ENCODE measurements at places on chromosomes 4 and X. TPM values are rescaled to one million over a fixed set of nuclear protein-coding genes. Genes with fewer than 3 reads are reported as not detected.

Gene MAGEA11
- total RNA-seq: not detected

Gene LRCH2
- total RNA-seq: 1.4 TPM

Gene RIPPLY1
- not detected for total RNA-seq

Gene WAS
- 4.4 TPM for total RNA-seq

Gene DMD
- 116 TPM for total RNA-seq

Gene GASK1B
- 68.6 TPM for total RNA-seq

Gene REELD1
- not detected for total RNA-seq

GRCh38 chr4:17066972-17067371, 168.5 kb upstream of the LDB2 start:
- DNase-seq: no peak

DNA sequence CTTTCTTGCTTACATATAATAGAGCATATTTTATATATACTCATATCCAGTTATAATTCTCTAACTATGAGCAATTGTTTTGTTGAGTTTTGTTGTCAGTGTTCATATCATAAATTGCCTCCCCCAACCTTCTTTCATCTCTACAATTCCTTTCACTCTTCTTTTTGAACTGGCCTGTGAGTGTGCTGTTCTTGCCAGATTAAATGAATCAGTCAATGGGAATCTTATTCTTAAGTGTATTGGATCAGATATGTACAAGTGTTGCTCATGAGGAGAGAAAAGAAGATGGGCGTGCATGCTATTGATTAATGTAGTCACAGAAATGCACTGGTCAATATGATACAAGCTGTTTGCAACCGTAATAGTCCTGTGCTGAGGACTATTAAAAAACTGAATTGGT, 728.1 kb upstream of the MAGEB2 start:
- no peak for DNase-seq

DNA sequence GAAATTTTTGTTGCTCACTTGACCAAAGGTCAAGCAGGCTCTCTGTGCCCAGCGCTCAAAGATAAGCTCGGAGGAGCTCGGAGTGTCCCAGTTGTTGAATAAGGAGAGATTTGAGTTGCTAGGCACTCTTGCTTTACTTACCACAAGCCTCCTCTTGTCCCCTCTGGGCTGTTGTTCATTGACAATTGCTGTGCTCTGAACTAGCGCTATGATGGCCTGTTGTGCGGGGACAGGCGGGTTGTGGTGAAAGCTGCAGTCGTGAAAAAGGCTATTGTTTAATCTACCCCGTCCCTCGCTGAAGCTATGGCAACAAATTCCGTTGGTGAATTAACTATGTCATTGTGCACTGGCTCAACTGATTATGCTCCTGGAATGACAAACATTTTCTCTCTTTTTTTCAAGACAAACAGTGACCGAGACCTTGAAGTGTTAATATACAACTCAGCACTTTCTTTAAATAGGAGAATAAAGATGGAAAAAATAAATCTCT, 21.0 kb upstream of the POLA1 start:
- no peak for DNase-seq

DNA sequence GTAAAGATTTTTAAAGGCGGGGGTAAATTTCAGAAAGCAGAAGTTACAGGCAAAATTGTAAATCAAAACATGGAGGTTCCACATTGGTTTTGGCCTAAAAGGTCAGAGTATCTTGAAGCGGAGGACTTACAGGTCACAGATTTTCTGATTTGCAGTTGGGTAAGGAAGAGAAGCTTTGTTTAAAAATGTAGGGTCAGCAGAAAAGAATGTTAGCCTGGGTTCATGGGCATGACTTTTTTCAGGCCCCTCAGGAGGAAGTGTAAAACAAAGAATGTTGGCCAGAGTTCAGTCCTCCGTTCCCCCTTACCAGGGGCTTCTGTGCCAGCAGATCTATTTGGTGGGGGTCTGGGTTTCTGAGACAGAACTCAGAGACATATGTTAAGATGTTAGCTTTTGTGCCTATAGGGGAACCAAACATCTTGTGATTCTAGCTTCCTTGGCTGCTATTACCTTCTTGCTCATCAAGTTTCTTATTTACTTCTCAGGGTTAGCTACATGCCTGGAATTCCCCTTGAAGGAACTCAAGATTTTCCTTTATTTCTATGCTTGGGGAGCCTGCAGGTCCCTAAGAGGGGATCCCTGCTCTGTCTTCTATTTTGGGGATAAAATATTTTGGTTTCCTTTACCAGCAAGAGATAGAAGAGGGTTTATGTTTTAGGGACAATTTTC, 160.3 kb downstream of the ANK2 start:
- no peak for DNase-seq

GRCh38 chr4:152265149-152265621, 270.7 kb downstream of the FBXW7 start:
- DNase-seq: no peak

DNA sequence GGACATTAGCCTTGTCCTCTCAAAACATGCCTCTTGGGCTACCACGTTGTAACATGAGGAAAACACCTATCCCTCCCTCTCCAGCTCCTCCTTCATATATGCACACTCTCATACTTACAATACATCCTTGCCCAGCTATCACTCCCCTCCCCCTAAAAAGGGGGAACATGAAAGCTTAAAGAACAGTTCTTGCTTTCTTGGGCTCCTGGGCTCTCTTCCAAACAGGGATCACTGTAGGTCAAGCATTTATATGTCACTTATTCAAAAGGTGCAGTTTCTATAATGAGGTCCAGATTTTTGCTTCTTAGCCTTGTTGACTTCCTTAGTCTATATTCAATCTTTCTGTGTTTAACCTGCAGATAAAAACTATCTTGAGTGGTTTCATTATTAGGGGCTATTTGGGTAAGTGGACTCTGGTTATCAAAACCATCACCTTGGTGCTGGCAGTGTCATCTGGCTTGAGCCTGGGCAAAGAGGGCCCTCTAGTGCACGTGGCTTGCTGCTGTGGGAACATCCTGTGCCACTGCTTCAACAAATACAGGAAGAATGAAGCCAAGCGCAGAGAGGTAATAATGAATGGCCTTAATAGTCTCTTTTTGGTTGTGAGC, 119.4 kb downstream of the AKAP4 start:
- DNase-seq: no peak

- no peak for DNase-seq
Observed at GRCh38 chr4:78482281-78482680, 69.3 kb upstream of the ANXA3 start.

DNA sequence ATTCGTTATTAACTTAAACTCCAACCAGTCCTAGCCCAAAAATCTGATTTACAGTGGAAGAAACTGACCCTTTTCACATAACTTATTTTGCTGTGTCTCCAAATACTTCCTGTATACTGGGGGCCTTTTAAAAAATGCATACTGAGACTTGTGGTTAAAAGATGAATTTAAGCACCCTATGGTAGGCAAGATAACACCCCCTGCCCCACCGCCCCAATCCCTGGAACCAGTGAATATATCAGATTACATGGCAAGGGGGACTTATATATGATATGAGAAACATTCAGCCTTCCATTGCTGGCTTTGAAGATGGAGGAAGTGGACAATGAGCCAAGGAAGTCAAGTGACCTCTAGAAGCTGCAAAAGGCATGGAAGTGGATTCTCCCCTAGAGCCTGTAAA, 3.1 kb upstream of the CLCN3 start:
- no peak for DNase-seq

- no peak for DNase-seq
Observed at GRCh38 chrX:71618303-71618721, at the start of gene CXCR3. Gene CXCR3 (minus strand): TSS chrX:71618511. CDS start chrX:71618449, 62 bp downstream.

- no peak for DNase-seq
Observed at GRCh38 chr4:504076-504475, 5.1 kb downstream of the PIGG start.

DNA sequence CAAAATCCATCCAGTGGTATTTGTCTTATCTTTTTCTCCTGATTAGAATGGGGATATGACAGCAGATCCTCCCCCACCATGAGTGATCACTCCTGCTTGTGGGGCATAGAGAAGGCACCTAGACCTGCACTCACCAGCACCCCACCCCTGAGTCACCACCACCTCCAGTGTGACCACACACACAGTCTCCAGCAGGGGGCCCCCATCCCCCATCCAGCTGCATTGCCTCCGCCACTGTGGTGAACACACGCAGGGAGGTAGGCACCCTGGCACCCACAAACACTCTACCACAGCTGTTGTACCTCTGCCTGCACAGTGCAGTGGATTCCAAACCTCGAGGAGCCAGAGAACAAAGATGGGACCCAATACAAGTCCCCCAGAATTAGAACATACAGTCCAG, 9.0 kb upstream of the MAGEA8 start:
- no peak for DNase-seq

GRCh38 chr4:40763228-40763716, 13.5 kb downstream of the NSUN7 start:
- DNase-seq: no peak

- no peak for DNase-seq
Observed at GRCh38 chrX:64150775-64151174, 54.7 kb downstream of the AMER1 start.

DNA sequence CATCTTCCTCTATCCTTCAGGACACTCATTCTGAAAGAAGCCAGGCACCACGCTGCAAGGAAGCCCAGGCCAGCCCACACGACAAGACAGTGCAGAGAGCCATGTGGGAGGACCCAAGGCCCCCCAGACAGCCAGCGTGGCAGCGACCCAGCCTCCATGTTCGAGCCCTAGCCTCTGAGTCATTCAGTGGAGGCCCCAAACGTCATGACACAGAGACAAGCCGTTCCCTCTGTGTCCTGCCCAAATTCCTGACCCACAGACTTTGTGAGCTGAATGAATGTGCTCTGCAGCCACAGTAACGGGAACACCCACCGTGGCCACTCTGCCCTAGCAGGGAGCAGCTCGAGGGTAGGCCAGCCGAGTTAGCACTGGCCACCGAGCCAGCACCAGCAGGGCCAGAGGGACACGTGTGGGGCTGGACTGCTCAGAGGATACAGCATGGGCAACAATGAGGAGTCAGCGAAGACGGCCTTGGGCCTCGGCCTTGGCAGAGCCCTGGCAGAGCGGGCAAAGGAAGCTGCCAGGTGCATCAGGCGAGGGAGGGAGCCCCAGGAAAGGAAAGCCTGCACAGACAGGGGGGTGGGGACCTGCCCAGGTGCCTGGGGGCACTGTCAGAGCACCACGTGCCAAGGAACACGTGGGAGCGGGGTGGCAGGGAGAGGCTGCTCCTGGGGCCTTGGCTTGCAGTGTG, 8.6 kb downstream of the BLOC1S4 start:
- no peak for DNase-seq

DNA sequence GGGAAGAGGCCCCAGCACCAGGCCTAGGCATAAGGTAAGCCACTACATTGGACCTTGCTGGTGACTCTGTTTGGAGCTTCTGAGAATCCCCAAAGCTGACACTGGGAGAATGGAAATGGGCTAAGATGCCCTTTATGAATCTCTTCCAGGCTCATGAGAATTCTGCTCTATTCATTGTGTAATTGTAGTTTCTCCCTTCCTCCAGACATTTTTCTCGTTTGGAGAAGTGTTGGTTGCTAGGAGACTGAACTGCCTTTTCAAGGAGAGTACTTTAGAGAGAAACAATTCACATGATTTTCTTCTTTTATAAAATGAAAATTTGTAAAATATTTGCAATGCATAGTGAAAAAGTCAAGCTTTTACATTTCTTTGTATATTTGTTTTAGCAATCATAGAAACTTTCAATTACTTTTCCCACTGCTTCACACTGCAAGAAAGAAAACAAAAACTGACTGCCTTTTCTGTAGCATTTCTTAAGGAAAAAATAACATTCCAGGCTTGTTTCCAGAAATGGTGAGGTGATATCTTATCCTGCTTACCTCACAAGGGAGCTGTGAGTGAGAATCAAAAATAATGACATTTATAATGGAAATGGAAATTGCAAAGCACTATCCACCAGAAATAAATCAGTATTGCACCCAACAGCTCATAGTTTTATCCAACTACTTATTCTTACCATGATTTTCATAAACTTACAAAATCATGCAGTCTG, 24.9 kb upstream of the DCHS2 start:
- DNase-seq: no peak

DNA sequence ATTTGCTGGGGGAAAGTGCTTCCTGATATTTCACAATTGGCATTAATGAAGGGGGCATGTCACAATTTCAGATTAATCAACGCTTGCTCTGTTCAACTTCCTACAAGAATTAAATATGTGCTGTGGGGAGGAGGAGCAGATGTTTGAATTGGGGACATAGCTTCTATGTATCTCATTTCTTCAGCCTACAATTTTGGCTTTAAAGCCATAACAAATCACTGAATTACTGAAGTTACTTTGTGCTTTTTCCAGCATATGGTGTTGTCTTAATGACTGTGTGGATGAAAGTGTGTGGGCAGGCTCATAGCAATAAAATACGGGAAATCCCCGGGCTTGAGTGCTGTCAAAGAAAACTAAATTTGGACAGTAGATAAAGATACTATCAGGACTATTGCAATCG, 813 bp downstream of the TLR7 start:
- no peak for DNase-seq

GRCh38 chrX:126165721-126166461, at the start of gene DCAF12L2:
Gene DCAF12L2 (minus strand): TSS chrX:126166289. CDS start chrX:126165924, 365 bp downstream.
- DNase-seq: peak; percentile 32

DNA sequence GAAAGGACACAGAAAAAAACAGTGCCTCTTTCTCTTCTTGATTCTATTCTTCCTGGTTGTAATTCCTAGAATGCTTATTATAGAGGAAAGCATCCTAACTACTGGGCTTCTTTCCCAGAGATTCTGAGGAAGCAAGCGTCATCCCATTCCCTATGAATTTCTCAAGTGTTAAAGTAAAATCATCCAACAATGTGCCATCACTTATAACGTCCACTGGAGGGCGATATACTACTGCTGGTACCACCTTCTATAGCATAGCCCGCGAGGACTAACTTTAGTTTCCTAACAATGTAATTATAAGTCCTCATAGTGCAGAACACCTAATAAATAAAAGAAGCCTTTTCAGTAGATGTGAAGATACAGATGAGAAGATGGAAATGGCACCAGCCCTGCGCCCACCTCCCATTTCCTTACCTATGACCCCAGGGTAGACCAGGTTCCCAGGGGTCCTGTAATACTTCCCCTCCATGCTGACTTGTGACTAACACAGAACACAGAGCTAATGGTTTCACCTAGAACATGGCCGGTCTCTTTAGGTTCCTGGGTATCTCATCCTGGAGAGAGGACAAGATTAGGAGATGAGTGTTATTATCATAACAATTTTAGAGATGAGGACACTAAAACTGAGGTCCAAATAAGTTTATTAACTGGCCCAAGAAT, 4.2 kb downstream of the CENPVL3 start:
- DNase-seq: no peak

- no peak for DNase-seq
Observed at GRCh38 chr4:148376151-148376550, 66.1 kb downstream of the NR3C2 start.

- DNase-seq: no peak
Observed at GRCh38 chr4:183639291-183639690, 19.7 kb downstream of the RWDD4 start.

DNA sequence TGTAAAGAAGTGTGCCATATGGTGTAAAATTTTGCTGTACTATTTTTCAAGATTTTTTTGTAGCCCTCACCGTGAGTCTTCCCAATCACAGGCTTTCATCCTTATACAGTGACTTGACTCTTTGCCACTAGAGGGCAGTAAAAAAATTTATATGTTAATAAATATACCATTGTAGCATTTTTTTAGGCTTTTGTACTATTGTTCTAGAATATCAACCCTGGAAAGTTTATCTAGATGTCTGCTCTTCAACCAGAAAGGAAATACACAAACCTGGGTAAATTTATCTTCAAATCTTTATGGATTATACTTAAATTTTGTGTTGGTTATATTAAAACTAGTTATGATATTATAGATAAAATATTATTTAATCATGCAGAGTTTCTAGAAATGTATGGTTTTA, 235.3 kb downstream of the TENM3 start:
- DNase-seq: no peak

Data from Right ventricle myocardium inferior (tissue), 1 donor.